Skin of body (tissue), 3 donors: ENCODE measurements at places on chromosomes 13 and 19.

GRCh38 chr19:19661141-19661674 is 2.3 kb downstream of the ATP13A1 start:
- DNase-seq, result no peak

DNA sequence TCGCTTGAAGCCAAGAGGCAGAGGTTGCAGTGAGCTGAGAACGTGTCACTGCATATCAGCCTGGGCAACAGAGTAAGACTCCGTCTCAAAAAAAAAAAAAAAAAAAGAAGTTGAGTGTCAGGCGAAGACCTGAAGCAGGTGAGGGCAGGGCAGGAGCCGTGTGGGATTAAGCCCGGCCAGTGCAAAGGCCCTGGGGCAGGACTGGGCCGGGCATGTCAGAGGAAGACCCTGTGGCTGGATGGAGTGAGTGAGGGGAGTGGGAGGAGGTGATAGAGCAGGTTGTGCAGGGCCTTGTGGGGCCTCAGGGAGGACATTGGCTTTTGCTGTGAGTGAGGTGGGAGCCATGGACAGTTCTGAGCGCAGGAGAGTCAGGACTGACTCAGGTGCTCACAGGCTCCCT is 47.9 kb downstream of the TMED1 start:
- DNase-seq, result no peak

GRCh38 chr13:78598116-78598781 is 5.1 kb downstream of the POU4F1 start:
- DNase-seq, result no peak

GRCh38 chr13:87981416-87981815 is 310.2 kb downstream of the SLITRK5 start:
- peak; percentile 11 for DNase-seq

- no peak for DNase-seq
Observed at GRCh38 chr13:110559429-110559943, 2.0 kb downstream of the RAB20 start.

DNA sequence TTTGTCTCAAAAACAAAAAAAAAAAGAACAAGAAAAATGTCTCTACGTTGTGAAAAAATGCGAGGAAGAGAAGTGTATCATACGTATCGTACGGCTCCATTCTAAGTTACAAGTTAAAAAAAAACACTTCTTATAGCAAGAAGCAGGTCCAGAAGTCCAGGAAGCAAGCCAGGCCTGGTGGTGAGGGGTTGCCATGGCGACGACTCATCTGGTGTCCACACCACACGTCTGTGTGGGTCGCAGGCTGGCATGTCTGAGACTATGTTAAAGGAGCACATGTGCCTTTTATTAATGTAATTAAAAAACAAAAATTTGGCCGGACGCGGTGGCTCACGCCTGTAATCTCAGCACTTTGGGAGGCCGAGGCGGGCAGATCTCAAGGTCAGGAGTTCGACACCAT is 5.9 kb downstream of the MED16 start:
- no peak for DNase-seq

- no peak for DNase-seq
Observed at GRCh38 chr13:34376483-34376882, 558.5 kb downstream of the RFC3 start.

DNA sequence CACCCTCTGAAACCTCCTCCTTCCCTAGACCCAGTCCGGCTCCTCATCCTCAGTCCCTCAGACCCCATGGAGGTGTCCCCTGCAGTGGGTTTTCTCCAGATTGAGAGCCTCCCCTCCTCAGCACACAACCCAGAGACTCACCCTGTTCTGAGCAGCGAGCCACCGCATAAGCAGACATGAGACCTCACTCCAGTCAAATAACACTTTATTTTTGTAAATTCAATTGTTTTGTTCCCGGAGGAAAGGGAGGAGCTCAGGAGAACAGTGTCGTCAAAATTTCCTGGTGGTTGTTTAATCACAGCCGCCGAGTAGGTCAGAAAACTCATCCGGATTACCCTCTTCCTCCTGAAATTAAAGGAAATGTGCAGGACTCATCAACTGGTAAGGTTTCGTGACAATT is 57.5 kb downstream of the ERICH4 start:
- DNase-seq, result no peak

- no peak for DNase-seq
Observed at GRCh38 chr13:29959086-29959485, 108.7 kb upstream of the UBL3 start.

GRCh38 chr19:8505680-8506401 is 3.4 kb upstream of the PRAM1 start:
- peak; percentile 19 for DNase-seq

GRCh38 chr13:112803422-112803821 is 113.6 kb downstream of the ATP11A start:
- DNase-seq, result no peak
